Activated gamma-delta T cell treated with Interleukin-2 at 50 U/mL for 16 hours (primary cell): ENCODE measurements at places on chromosomes 4 and X.

GRCh38 chrX:109839694-109840567, 106.9 kb upstream of the ACSL4 start:
- DNase-seq, result no peak

DNA sequence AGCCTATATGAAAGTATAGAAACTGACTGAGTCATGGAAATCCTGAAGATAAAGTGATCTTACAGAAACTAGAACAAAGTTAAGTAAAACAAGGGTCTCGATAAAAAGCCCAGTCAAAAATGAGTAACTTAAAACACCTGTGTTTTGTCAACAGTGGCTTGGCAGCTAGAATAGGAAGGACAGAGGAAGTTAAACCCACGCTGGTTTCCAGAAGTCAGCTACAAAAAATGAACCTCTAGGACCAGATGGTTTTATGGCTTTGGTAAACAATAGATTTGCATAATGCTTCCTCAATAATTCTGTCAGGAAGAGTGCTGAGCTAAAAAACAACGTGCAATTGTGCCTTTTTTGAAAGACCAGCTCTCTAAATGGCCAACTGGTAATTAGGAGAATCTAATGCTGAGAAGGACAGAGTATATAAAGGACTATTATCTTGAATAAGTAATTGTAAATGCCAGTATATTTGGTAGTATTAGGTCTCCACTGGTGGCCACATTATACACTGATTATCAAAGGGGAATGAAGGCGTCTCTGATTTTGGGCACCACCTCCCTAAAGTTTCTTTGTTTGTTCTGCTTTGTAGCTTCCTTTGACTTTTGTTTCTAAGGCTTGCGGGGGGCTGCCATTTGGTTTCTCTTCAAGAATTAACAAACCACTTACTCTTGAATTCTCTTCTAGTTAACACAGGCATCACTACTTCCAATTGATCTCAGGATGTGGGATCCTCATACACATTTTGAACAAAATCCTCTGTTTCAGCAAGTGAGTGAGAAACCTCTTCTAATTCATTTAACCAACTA, 72.2 kb upstream of the PPP3CA start:
- no peak for DNase-seq

- no peak for DNase-seq
Observed at GRCh38 chr4:36282503-36283030, 1.2 kb downstream of the DTHD1 start.

- DNase-seq, result no peak
Observed at GRCh38 chr4:48910511-48910910, 3.9 kb upstream of the OCIAD2 start.

DNA sequence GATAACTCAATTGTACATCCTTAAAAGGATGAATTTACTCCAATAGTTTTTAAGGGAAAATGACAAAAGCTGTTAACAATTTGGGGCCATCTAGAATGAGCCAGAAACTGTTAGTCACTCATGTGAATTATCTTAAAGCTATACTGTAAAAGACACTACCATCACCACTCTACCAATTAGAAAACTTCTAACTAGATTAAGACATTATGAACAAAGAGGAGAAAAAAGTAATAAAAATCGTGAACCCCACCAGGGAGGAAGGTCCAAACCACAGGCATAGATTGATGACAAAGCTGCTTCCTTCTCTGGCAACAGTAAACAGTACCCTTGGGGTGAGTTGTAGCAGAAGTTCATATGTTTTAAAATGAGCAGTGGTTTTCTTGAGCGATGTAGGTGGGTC, 106.1 kb downstream of the PDGFC start:
- no peak for DNase-seq

- DNase-seq, result no peak
Observed at GRCh38 chrX:41666251-41666650, 22.5 kb upstream of the GPR34 start.

- DNase-seq, result no peak
Observed at GRCh38 chr4:30182786-30183185, 537.4 kb upstream of the PCDH7 start.

DNA sequence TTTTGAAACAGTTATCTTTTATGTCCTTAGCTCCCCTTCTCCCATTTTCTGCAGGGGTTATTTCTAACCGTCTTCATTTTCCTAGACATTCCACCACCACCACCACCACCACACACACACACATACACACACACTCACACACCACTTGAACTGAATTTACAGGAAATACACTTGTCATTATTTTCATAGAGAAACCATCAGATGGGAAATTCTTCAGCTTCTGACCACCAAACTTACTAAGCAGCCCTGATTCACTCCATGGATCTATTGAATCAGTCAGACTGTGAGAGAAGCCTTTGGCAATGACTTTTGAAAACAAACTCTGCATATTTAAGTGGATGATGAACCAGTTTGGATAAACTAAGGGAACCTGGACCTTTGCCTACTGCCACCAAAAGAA, 210.1 kb upstream of the NHS start:
- no peak for DNase-seq

DNA sequence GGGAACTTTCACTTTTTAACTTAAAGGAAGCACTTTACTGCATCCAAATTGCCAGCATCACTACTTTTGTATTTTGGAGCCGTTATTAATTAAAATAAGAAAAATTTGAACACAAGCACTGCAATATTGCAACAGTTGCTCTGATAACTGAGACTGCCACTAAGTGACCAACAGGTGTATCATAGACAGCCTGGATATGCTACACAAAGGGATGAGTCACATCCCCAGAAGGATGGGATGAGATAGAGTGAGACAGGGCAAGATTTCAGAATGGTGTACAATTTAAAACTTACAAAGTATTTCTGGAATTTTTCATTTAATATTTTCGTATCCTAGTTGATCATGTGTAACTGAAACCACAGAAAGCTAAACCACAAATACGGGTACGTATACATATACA, 204.1 kb downstream of the MAPK10 start:
- DNase-seq, result no peak

DNA sequence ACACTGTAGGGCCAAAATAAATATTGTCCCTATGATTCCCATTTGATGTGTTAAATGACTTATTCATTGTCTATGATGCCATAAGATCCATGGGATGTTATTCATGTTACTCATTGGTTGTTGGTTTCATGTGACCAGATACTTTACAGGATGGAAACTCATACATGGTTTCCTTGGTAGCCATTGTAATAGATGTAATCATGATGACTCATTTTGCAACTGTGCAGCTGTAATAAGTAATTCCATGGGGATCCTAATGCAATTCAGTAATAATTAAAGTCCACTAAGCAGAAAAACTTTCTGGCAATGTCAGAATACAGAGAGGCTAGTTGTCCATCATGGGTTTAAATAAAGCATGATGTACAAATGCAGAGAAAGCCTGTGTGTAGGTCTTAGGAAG, 389.7 kb upstream of the NR3C2 start:
- DNase-seq, result no peak

- no peak for DNase-seq
Observed at GRCh38 chr4:30783751-30784150, 63.6 kb downstream of the PCDH7 start.

- DNase-seq, result no peak
Observed at GRCh38 chr4:10740891-10741620, 56.5 kb upstream of the CLNK start.

- DNase-seq, result no peak
Observed at GRCh38 chr4:110830461-110830860, 207.6 kb upstream of the PITX2 start.

DNA sequence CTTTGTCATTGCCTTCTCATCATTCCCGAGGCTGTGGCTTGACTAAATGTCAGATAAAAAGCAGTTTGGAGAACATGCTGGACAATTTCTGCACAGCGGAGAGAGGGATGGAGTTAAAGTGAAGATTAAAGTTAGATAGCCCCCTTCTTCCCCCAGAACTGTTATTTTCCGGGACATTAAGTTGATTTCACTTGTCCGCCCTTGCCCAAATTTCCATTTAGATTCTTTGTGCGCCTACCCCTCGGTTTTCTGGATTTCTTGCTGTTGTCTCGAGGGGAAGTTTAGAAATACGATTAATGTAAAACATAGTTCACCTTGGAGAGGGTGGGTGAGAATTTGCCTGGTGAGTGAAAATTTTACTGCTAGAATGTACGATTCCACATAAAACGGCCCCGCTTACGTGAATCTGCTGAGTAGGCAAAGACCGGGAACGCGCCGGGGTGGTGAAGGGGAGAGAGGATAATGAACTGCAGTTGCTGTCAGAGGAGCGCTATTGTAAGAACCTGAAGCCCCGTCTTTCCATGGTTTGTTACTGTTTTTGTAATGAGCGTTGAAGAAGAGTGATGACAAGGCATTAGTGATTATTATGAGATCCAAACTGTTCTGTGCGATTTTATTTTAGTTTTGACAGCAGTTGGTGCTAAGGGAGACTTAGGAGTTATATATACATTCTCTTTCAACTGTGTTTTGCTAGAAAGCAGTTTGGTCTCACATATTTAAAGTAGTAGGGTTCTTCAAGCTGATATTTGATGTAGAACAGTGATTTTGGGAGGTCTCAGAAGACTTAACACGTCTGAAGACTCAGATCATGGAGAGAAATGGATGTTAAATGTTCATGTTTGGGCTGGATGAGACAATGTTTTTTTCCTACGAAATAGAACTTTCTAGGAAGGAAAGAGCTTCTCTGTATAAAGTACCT, 73.0 kb downstream of the AFF1 start:
- DNase-seq, result peak; percentile 19

GRCh38 chr4:108555701-108556100, 64.7 kb upstream of the RPL34 start:
- no peak for DNase-seq

DNA sequence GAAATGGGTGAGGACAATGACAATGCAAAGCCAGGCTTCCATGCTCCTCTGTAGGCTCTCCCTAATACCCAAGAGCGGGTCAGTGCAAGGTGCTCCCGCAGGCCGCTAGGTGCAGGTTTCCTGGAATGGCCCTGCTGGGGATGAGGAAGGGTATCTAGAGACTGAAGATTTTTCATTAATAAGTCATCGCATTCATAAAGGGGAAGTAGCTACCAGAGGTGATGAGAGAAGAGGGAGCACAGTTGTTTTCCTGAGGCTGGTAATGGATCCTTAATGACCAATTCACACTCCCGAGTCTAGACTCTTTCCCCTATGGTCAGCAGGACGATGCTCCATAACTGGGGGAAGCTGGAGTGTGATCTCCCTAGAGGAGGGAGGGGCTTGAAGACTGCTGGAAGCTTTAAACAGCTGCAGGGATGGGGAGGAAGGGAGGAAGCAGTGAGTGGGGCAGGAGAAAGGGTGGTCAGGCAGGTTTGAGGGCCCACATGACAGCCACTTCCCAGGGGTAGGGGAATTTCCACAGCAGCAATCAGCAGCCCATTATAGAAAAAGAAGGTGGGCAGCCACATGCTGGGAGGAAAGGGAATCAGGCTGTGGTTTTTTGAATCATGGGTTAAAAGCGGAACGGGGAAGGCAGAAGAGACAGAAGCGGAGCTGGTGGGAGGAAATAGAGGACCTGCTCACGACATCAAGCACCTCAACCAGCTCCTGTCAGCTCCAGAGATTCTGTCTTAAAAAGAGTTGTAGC, 10.2 kb upstream of the ATP6AP2 start:
- DNase-seq, result no peak

- DNase-seq, result no peak
Observed at GRCh38 chrX:28010875-28011274, 29.6 kb upstream of the DCAF8L1 start.

DNA sequence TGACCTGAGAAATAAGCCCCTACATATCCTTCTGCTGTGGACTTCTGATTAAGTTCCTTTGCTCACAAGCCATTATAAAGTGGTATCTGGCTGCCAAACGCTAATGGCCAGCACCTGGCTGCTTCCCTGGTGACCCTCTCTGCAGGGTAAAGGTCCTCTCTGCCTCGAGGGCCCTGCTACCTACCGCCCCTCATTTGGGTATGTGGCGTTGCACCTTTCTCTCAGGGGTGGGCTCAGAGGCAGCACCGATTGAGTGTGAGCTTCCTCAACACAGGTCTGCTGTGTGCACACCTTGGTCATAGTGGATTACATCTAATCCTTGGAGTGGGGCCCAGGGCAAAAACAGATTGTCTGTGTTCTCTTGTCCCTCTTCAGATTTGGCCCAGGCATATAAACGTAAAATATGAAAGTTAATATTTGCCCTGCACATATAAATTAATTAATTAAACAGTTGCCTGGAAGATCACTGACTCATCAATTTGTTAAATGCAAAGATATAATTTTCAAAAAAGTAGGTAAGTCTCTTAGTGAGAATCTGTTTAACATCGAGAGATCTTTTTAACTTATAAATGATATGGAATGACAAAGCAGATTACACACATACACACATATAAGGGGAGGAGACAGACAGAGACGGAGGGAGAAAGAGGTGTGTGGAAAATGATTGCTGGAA, 174.5 kb upstream of the SMIM31 start:
- DNase-seq, result no peak

DNA sequence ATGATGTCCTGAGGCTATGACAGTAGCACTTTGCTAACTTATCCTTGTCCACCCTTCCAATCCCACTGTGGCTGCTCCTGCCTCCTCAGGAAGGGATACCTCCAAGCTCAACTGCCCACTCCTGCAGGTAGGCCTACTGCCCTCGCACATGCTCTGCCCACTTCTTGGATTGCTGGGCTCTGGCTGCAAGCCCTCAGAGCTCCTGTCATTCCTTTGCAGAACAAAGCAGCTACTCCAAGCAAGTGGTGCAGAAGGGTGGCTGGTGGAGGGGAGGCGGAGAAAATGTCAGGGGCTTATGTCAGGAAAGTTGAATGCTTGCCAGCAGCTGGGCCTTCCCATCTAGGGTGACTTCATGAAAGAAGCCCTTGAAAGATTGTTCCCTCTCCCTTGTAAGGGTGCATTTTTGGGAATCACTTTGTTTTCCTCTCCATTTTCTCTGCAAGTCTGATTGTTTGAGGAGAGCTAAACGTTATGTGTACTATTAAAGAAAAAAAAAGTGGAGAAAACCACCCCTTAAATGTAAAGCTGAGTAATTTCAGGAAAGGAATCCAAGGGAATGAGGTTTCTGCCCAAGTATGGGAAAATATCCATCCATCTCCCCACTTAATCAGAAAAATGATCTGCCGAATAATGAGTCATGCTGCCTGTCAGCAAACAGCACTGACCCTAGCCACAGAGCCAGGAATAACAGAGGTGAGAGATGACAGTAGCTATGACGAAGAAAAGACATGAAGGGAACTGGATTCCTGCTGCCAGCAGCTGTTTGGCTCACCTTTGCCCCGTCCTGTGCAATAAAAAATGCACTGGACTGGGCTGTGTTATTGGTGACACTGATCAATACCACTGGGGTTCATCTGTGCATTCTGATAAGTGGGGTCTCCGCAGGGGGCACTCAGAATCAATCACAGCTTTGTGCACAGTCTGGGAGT, 102.0 kb downstream of the RTL5 start:
- DNase-seq, result no peak

GRCh38 chr4:154946113-154946512, 165.0 kb downstream of the RBM46 start:
- no peak for DNase-seq
